Fibroblast of skin of left quadriceps (primary cell): ENCODE measurements at places on chromosomes 1 and 21.

DNA sequence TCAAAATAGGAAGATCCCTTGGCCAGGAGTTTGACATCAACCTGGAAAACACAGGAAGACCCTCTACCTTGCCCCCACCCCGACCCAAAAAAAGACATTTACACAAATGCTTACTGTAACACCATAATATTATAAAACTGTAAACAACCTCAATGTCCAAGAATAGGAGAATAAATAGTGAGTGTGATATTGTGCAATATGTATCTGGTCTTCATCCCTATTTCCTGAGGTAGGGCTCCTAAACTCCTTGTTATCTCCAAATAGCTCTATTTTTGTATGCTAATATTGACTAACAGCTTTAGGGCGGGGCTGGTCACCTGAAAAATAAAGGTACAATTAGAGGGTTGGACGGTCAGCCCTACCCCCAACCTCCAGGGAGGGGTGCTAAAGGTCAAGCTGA lies 23.5 kb downstream of the RSBN1 start:
- DNase-seq = no peak

- no peak for DNase-seq
Observed at GRCh38 chr1:153536671-153537375, 1.0 kb upstream of the S100A6 start.

DNA sequence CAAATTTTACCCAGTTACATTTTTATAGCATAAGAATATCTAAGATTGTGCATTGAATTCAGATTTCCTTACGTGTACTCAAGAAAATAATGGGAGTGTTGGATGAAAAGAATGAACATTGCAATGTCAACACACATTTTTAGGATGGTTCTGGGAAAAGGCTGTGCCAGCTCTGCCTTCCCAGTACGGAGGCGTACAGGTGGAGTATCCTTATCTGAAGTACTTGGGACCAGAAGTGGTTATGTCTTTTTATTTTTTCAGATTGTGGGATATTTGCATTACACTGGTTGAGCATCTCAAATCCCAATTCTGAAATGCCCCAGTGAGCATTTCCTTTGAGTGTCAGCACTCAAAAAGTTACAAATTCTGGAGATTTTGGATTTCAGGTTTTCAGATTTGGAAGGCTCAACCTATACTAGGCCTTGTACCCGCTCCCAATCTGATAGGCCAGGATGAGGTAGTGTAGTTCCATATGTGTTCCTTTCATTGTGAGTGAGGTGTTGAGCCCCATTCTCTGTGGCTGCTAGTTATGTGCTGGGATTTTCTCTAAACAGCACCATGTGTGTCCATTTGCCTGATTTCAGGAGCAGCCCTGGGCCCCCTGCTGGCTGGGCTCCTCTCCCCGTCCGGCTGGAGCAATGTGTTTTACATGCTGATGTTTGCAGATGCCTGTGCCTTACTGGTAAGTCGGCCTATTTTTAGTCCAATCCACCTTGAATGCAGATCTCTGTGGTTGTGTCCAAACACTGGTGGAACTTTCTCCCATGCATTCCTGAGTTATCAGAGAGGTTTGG lies 60.8 kb downstream of the SLC37A1 start:
- DNase-seq = no peak

GRCh38 chr1:44696101-44696500 lies 21.6 kb downstream of the ARMH1 start:
- DNase-seq = no peak

DNA sequence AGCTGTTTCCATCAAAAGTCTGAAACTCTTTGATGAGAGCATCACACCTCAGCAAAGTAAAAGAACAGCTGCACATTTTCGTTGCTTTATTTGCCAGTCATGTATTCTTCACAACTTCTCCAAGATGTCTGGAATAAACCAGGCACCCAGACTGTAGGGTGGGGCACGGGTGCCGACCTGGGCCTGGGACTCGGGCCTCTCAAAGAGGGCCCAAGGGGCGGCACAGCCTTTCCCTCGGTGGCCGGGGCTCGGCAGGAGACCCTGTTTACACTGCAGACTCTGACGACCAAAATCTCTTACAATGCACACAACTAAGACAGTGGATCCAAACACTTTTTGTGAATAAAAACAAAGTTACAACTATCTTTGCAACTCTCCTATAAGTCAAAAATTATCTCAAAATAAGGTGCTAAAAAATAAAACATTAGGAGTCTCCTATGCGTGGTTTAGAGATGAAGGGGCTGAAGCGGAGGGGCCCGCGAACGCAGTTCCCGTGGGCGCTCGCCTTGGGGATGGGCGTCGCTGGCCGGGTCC lies 696 bp downstream of the LSS start:
- no peak for DNase-seq

DNA sequence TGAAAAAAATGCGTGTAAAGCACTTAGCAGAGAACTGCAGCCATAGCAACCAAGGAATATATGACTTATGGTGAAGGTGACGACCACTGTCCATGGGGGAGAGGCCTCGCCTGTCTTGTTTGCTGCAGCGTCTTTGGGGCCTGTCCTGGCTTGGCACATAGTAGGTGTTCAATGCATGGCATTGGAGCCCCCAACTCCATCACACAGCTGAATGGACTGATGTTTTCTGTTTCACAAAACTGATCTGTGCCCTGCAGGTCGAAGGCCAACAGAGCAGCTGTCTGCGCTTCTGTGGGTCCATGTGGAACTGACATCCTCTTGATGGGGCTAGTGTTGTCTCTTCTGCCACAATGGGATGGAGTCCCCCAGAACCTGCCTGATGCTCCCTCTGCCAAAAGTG lies 296.0 kb downstream of the PTPRU start:
- no peak for DNase-seq

DNA sequence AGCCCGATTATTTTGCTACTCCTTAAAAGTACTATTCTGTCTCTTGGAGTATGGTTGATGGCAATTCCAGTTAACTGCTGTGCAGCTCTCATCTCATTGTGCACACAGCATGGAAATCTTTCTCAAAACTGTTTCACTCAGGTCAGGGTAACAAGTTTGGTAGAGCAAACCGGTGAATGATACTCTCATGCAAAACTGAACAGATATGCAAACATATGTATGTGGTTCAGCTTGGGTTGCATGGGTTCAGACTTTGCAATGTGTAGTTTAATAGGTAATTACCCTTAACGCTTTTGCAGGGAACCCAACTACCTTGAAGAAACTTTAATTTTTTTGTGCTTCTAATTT lies 2.2 kb downstream of the GADD45A start:
- DNase-seq = no peak

DNA sequence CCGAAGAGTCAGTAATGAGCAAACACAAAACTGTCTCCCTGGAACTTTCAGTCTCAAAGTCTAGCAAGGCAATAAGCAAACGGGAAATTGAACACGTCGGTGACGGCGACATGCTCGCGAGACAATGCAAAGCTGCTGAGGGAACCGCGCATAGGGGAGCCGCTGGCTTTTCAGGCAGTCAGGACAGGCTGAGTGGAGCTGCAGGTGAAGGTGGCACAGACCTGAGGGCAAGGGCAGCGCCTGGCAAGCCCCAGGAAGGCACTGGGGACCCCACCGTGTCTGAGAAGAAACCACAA lies 4.9 kb downstream of the INTS11 start:
- DNase-seq = no peak

DNA sequence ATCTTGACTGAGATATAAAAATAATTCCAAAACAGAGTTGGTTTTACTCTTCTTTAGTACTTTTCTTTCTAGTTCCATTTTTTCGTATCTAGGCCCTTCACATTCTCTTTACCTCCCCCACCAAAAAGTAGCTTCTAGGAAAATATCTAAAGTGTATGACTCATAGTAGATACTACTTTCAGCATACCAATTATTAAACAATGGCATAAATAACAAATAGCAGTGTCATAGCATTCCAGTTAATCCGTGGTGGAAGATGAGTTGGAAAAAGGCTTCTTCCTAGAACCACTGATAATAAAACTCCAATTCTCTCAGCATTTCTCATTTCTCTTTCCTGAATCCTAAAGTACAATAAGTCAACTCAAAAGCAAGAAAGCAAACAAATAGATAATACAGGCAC lies 859.0 kb upstream of the B3GALT2 start:
- peak; percentile 44 for DNase-seq

DNA sequence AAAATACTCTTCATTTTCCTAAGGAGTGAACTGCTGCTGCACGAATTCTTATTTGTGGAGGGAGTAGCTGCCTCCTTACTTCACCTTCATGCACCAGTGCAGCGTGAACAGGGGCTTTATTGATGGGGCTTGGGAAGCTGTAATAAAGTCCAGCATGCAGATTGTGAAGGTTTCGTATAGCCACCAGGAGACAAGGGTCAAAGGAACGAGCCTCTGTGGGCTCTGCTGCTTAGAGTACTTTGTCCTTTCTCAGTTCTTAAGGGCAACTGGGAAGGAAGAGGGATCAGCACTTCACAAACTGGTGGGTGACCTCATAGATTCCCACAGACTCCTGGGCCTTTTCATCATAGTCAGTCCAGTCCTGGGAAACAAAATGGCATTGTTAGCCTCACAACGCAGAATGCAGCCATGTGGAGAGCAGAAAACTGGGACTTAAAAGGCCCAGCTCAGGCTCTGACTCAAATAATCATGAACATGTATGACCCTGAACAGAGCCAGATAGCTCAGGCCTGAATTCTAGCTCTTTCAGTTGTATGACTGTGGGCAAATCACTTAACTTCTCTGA lies 6.0 kb downstream of the CZIB start:
- DNase-seq = no peak

GRCh38 chr1:223717695-223718363 lies 5.5 kb downstream of the CAPN2 start:
- no peak for DNase-seq

DNA sequence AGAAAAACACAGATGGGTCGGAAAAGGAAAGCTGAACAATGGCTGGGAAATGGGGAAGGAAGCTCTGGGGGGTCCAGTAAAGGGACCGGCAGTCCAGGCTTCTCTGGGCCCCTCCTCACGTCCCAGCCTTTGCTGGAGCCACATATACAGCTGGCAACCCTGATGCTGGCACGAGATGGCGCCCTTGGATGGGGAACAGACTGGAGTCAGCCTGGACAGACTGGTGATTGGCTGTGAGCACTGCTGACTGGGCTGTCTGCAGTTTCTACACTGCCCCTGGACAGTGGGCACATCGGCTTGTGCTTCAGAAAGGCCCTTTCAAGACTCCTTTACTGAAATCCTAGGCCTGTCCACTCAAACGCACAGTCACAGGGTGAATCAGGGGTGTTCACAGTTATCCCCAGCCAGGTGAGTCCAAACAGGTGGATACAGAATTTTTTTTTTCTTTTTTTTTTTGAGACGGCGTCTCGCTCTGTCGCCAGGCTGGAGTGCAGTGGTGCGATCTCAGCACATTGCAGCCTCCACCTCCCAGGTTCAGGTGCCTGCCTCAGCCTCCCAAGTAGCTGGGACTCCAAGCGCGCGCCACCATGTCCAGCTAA lies 31.1 kb upstream of the ZBTB40 start:
- DNase-seq = peak; percentile 41
